ENCODE measurements at places on chromosomes 7 and 10. TPM values are rescaled to one million over a fixed set of nuclear protein-coding genes. Genes with fewer than 3 reads are reported as not detected.

DNA sequence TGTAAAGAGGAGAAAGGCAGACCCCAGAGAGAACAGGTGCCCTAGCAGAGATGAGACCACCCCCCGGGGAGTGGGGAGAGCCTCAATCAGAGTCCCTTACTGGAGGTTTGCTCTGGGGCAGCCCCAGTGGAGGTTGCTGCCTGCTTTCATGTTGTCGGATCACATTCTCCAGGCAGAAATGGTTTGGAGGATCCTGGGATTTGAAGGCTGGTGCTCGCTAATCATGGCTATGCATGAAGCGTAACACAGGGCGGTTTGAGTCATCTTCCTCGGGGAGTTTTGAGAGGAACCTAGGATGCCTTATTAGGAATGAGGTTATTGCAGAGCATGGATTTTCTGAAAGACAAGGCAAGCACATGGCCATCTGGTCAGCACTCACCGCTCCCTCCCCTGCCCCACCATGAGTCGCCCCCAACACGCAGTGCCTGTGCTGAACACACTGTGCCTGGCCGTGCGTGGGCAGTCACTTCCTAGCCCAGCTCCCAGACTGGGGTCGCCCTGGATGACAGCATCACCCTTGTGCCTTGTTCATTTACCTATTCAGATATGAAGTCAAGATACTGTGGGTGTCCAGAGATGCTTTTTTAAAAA lies 319.9 kb downstream of the DPP6 start:
- no peak for DNase-seq

DNA sequence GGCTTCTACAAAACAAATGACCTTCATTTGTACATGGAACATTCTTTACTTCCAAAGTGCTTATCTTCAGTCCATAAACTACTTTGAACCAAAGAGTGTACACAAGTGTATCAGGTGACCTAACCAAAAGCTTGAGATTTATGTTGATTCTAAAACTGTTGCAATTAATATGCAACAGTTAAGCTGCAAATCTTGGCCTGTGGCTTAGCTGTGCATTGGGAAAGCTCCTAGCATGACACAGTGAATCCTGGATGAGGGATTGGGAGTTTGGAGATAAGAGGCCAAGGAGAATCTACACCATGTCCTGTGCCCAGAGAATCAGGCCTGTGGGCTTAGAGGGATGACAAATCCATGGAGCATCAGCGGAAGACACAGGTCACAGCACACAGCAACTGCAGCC lies 105.2 kb upstream of the GSDME start:
- DNase-seq = no peak

GRCh38 chr7:30727061-30727945 lies 24.6 kb upstream of the INMT start:
- no peak for DNase-seq

The CPN1 gene
- not detected for total RNA-seq

GRCh38 chr7:105112440-105113418 lies 98.7 kb downstream of the KMT2E start:
- DNase-seq = no peak

The SLC18A3 gene
- 0.28 TPM for total RNA-seq

GRCh38 chr7:98701372-98701771 lies 84.3 kb downstream of the NPTX2 start:
- DNase-seq = no peak

The ASIC3 gene
- total RNA-seq = 6.7 TPM

The ADCY1 gene
- 0.98 TPM for total RNA-seq

GRCh38 chr10:104895541-104895940 lies 254.5 kb downstream of the SORCS3 start:
- no peak for DNase-seq
